ENCODE measurements at places on chromosomes 4 and X.

DNA sequence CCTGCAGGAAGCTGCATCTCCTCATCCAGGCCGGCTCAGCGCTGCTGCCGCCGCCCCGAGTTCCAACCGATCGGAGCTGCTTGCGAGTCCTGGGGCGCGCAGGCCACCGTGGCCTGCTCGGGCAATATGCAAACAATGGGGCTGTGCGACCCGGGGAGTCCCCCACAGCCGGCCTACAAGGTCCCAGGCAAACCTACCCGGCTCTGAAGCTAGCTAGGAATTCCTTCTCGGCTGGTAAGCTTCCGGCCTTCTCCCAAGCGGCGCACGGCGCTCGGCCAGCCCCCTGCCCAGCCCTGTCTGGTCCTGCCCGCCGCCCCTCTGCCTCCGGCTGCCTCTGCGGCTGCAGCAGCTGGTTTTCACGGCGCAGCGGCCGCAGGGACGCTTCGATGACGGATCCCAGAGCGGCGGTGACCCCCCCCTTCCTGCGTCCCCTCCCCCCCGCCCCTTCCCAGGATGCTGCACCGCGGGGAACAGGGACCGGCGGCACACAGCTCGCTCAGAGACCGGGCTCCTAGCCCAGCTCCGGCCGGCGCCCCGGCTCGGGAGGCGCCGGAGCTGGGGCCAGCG is 59.4 kb downstream of the TSC22D3 start:
- DNase-seq = no peak

GRCh38 chr4:10192331-10192730 is 75.7 kb upstream of the WDR1 start:
- no peak for DNase-seq

- no peak for DNase-seq
These were observed 11.8 kb downstream of the HTN1 start for GRCh38 chr4:70062000-70062399.

DNA sequence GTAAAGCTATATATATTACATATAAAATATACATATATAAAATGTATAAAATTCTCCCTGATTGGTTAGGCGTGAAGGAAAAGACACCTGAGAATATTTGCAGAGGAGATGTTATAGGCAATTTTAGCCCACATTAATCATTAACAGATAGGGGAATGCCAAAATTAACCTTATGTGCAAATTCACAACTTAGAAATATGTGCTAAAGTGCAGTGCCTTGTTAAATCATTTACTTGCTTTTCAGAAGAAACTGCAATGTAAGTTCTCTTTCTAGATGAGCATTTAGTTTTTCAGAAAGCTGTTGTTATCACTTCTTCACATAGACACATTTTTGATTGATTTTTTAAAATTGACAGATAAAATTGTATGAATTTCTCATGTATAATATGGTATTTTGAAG is 5.6 kb downstream of the TASL start:
- no peak for DNase-seq

- DNase-seq = no peak
These were observed 11.2 kb downstream of the TENT5D start for GRCh38 chrX:80431505-80431832.

DNA sequence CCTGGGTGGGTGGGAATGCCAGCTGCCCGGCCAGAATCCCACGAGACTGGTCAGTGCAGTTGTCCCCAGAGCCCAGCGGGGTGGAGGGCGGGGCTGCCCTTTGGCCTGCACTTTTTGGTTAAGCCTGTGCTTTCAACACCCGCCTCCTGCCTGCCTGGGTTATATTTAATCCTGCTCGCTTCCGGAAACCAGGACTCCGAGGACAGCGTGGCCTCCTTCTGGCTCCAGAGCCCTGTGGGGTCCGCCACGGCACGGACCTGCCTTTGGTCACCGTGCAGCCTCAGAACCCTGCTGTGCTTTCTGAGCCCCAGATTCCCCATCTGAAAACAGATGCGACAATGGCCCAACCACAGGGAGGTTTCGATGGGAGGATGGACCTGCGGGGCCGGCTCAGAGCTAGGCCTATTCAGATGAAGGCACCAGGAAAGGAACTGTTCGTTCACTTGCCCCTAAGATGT is 29.4 kb upstream of the KIAA0232 start:
- no peak for DNase-seq

DNA sequence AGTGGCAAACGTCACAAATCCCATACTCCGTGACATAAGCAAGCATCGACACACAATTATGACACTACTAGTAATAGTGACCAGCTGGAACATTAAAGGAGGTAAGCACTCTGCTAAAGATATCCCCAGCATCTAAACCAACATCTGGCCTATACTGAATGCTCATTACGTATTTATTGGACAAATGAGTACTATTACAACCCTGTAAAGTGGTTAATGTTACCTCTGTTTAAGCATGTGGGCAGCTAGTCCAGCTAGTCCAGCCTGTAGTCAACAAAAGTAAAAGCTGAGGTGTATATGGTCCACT is 419 bp upstream of the RPGR start:
- DNase-seq = no peak

GRCh38 chr4:72768364-72768763 is 199.3 kb upstream of the ADAMTS3 start:
- DNase-seq = no peak

DNA sequence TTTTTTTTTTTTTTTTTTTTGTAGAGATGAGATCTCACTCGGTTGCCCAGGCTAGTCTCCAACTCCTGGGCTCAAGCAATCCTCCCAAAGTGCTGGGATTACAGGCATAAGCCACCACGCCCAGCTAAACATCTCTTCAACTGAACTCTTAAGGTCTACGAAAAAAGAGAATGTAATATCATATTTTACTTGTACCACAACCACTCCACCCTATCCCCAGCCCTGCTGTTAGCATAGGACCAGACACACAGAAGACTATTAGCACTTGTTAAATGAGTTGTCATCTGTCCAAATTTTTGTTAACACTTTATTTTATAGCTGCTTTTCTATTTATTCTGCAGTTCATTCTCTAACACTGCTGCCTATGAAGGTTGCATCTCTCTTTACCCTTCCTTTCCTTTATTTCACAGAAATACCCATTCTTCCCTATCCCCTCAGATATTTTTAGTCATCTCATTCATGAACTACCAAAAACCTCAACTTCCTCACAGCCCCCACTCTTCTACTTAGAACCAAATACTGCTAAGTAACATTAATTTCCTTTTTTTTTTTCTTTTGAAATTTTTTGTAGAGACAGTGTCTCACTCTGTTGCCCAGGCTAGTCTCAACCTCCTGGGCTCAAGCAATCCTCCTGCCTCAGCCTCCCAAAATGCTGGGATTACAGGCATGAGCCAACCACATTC is 10.1 kb downstream of the SNX12 start:
- DNase-seq = no peak

DNA sequence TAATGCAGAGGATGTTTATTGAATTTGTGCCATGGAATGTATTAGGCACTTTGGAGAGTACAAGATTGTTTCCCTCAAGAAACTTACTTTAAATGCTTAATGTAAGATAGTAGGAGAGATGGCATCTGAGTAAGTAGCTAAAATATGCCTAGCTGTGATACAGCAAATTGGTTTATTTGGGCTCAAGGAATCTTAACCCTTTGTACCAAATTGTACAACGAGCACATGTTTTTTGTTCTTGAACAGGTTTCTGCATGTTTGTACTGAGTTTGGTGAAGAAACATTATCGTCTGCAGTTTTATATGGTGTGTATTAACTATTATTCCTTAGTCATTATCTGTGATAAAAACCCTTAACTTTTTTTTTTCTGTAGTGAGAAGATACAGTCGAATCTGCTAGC is 48.6 kb downstream of the CDS1 start:
- no peak for DNase-seq

DNA sequence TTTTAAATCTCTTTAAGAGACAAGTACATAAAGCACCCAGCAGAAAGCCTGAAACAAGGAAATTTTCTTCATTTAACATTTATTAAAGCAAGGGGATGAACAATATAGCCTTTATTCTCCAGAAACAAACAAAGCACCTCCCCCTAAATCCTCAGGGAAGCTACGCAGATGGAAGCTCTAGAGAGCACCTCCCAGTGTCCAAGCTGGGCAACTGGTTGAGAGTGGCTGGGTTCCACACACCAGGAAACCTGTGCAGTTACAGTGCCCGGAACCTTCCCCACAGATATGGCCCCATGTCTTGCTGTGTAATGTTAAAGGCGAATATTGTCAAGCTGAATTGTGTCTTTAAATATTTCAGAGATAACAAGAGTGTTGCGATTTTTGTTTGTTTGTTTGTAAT is 8.9 kb upstream of the TRIML1 start:
- DNase-seq = no peak

DNA sequence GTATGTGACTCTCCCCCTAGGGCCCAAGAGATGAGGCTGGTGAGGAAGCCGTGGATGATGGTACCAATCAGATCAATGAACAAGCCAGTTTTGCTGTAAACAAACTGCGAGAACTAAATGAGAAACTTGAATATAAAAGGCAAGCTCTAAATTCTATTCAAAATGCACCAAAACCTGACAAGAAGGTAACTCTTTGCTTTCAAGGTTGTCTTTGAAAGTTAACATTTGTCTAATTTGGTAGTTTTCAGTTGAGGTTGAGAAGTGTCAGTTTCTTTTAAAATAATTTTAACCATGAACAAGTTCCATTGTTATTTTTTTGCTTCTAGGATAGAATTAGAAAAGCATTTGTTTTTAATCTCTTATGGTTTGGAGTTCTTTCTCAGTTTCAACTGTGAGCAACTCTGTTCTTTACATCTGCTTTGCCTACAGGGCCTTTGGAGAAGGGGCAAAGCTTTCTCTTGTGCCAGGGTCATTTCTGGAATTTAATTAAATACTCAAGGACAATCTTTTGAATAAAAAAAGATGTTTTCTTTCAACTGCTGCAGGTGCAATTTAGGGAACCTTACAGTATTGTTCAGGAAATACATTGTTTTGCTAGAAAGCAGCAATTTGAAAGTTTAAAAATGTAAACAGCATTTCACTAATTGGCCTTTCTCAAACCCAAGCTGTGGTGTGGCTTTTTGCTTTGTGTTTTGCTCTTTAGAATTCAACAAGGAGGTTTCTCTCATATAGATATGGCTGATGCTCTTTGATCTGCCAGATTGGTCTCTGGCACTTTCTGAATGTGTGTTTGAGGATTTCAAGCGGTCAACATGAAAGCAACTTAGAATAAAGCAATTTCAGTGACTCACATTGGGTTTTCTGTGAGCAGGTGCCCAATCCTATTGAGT is 62.9 kb downstream of the LRP2BP start:
- no peak for DNase-seq

DNA sequence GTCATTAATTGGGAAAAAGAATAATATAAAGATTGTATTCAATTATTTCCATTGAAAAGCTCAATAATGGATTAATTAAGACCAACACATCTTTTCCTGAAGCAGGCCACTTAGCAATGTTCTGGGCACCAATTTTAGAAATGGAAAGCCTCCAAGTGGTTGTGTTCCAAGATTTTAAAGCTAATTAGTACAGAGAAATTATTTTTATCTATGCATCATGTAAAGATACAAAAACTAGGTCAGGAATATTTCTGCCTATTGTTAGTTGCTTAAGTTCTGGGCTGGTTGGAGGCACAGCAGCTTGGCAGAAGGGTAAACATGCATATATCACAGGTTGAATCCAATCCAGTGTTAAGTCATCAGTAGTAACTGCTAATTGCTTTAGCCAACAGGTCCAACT is 101.9 kb downstream of the RASL11B start:
- DNase-seq = no peak

GRCh38 chrX:119156241-119156640 is 28.6 kb upstream of the KIAA1210 start:
- DNase-seq = no peak

DNA sequence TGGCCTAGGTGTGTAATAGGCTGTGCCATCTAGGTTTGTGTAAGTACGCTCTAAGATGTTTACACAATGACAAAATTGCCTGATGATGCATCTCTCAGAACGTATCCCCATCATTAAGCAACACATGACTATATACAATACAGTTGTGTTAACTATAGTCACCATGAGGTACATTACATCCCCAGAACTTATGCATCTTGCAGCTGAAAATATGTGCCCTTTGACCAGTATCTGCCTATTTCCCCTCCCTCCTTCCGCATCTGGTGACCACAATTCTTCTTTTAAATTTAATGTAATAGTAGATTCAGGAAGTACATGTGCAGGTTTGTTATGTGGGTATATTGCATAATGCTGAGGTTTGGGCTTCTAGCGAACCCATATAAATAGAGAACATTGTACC is 239.8 kb upstream of the IL1RAPL1 start:
- DNase-seq = no peak

DNA sequence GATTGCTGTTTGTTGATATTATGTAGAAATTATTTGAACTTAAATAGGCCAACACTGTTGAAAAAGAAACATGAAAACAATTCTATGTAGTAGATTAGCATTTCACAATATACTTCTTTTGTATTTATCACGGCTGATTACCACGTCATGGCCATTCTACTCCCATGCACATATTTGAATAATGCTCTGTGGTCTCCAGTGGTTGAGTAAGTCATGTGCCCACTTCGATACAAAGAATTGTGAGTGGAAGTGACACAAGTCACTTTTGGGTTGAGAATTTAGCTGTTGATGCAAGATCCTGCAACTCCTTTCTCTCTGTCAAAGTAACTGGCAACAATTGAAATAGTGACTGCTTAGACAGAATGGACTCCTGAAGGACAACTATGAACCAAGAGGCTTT is 6.7 kb upstream of the FSTL5 start:
- DNase-seq = no peak

- no peak for DNase-seq
These were observed 524.3 kb upstream of the GALNTL6 start for GRCh38 chr4:171288816-171289432.

- no peak for DNase-seq
These were observed 83.3 kb downstream of the SLC7A11 start for GRCh38 chr4:138158746-138159297.

- no peak for DNase-seq
These were observed 54.6 kb upstream of the LHFPL1 start for GRCh38 chrX:112734290-112734689.

- no peak for DNase-seq
These were observed 153.7 kb downstream of the CLCN4 start for GRCh38 chrX:10310511-10310910.

DNA sequence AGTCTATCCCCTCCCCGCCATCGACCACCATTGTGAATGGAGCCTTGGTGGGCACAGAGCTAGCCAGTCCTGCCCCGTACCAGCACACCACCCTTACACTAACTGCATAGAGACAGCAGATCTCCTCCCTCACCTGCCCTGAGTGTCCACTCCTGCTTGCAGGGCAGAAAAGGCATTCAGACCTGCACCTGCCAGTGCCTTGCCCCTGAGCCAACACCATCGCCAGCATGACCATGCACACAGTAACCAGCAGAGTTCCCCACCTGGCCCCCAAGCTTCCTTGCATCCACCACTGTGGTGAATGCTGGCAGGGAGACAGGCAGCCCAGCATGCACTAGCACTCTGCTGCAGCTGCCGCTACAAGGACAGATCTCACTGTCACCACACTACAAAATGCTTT is 397.1 kb downstream of the KLHL4 start:
- DNase-seq = no peak

DNA sequence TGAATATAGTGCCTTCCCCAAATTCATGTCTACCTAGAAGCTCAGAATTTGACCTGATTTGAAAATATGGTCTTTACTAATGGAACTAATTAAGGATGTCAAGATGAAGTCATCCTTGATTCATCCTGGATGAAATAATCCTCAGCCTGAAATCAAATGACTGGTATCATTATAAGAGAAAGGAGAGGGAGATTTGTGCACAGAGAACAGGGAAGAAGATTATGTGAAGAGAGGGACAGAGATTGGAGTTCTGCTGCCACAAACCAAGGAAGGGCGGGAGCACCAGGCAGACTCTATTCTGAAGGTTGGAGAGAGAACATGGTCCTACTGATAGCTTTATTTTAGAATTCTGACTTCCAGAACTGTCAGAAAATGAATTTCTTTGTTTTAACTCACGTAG is 680.9 kb upstream of the AADAT start:
- no peak for DNase-seq

GRCh38 chr4:95215043-95215442 is 333.7 kb downstream of the UNC5C start:
- DNase-seq = no peak
